Ovary (tissue), 10 donors: ENCODE measurements at places on chromosomes 6 and 20.

DNA sequence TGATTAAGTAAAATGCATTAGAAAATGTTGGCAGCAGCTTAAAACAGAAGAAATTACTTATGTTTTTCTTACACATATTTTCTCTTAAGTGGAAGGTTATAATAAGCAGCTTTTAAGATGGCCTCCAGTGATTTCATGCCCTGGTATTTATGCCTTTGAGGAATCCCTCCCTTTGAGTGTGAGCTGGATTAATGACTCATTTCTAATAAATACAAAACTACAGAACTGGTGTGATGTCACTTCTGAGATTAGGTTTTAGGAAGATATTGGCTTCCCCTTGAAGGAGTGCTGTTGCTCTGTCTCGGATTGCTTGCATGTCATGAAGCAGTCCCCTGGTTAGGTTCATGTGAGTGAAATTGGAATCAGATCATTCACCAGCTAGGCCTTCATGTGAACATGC, 143.2 kb upstream of the EPHA7 start:
- H3K4me3 ChIP-seq, result no peak overlapping the region
- H3K27ac ChIP-seq, result no peak overlapping the region
- no peaks in the 10 kb centered on the region for H3K36me3 ChIP-seq
- H3K27me3 ChIP-seq, result no peaks in the 10 kb centered on the region
- no peak for DNase-seq
- no peaks in the 10 kb centered on the region for H3K4me1 ChIP-seq

GRCh38 chr6:165660857-165661663, 2.0 kb downstream of the PDE10A start:
- no peak overlapping the region for H3K27ac ChIP-seq
- H3K4me3 ChIP-seq, result peak overlapping the region; percentile 51
- H3K4me1 ChIP-seq, result peaks cover 13% of the 10 kb centered on the region
- no peaks in the 10 kb centered on the region for H3K27me3 ChIP-seq
- no peaks in the 10 kb centered on the region for H3K36me3 ChIP-seq
- DNase-seq, result no peak

GRCh38 chr6:137810554-137811120, 56.4 kb upstream of the TNFAIP3 start:
- no peaks in the 10 kb centered on the region for H3K27me3 ChIP-seq
- H3K36me3 ChIP-seq, result no peaks in the 10 kb centered on the region
- no peak overlapping the region for H3K4me3 ChIP-seq
- H3K4me1 ChIP-seq, result peaks cover 7% of the 10 kb centered on the region

- H3K36me3 ChIP-seq, result no peaks in the 10 kb centered on the region
- no peaks in the 10 kb centered on the region for H3K27me3 ChIP-seq
- H3K4me3 ChIP-seq, result no peak overlapping the region
- peaks cover 16% of the 10 kb centered on the region for H3K4me1 ChIP-seq
- peak; percentile 7 for DNase-seq
- H3K27ac ChIP-seq, result no peak overlapping the region
These were observed 116.3 kb downstream of the TAF4 start for GRCh38 chr20:61949363-61949713.

DNA sequence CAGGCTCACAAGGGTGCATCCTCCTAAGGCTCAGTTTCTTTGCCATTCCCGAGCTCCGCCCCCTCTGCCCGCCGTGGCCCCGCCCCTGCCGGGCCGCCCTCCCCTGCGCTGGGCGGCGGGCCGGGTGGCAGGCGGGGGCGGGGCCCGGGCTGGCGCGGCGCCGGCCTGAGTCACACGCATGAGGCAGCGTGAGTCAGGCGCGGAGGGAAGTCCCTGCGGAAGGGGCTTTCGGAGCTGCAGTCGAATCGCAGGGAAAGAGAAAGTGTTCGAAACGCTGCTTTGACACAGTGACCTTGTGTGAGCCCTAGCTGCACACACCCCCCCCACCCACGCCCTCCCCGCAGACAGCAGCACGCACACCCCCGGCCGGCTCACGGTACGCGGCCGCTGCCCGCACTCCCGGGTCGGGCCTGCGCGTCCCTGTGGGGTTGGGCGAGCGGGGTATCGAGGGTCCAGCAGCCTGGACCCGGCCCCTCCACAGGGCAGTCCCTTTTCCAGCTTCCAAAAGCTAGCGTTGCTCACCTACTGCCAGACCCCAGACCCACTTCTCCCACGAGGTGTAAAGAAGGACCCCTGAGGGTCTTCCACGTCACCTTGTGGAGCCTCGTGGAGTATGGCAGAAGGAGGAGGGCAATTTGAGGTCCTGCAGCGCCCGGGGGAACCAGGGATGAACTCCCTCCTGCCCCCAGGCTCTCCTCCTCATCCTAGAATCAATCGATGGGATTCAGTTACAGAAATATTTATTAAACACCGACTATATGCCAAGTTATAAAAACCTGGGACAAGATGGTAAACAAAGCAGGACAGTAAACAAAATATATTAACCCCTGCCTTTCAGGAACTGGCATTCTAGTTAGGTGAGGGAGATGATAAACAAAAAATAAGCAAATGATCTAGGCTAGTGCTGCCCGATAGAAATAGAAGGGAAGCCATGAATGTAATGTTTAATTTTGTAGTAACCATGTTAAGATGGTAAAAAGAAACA, 12.4 kb upstream of the HMGA1 start:
- DNase-seq, result peak; percentile 96
- peak overlapping the region; percentile 92 for H3K27ac ChIP-seq
- peaks cover 6% of the 10 kb centered on the region for H3K4me1 ChIP-seq
- no peaks in the 10 kb centered on the region for H3K27me3 ChIP-seq
